ENCODE measurements at places on chromosomes 7 and 10. TPM values are rescaled to one million over a fixed set of nuclear protein-coding genes. Genes with fewer than 3 reads are reported as not detected.

DNA sequence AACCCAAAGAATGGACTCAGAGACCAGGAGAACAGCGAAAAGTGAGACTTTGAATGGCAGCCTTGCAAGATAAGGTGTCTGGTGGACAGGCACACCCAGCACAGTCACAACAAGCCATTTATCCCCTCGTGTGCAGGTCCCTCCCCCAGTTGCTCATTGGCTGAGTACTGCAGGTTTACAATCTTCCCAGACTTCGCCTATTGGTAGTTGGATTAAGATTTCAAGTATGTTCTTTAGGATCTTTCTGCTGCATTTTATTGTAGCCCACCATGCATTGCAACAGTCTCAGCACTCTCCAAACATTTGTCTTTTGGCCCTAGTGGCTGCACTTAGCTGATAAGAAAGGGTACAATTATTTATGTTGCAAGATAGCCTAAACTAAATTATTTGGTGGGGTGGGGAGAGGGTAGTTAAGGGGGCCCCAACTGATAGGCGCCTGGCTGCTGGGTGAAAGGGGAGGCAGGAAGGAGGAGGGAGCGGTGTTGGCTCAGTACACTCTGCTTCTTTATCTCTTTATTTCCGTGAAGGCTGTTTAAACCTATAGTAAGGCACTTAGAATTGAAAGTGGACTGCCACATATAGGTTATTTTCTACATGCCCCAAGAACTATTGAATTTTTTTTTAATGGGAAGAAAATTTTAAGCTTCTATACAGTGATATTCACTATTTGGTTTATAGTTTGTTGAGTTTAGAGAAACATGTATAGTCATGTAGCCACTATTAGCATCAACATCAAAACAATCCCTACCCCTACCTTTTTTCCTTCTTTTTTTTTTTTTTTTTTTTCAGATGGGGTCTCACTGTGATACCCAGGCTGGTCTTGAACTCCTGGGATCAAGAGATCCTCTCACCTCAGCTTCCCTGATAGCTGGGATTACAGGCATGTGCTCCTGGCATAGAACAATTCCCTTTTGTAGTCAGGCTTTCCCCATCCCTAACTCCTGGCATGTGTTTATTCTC, 54.2 kb downstream of the GUSB start:
- no peak for DNase-seq

DNA sequence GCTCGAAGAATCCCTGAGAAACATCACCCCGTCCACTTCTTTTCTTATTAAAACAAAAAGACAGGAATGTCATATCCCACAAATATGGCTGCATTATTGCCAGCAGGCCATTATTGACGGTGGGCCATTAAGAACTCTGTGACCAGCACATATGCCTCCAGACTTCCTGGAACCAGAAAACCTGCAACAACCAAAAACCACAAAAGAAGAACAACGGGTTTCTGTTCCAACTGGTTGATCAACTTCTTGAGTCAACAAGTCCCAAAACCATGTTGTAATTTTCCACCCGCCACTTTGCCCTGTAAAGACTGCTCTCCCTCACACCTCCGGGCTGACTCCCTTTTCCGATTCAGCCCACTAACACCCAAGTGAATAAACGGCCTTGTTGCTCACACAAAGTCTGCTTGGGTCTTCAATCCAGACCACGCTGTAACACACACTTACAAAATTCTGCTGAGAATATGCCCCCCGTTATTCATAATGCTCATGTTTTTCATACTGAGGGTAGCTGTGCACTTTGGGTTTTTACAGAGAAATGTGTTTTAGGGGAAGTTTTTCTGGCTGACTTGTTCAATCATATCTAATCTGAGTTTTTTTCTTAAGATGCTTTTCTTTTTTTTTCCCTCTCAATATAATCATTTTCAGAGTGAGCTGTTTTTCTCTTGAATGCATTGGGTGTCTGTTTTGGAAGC, 20.7 kb downstream of the ZNF107 start:
- DNase-seq: no peak

Gene TBC1D12
- total RNA-seq: 57.5 TPM

Gene TRPV5
- total RNA-seq: not detected

Gene BTBD16
- total RNA-seq: not detected

DNA sequence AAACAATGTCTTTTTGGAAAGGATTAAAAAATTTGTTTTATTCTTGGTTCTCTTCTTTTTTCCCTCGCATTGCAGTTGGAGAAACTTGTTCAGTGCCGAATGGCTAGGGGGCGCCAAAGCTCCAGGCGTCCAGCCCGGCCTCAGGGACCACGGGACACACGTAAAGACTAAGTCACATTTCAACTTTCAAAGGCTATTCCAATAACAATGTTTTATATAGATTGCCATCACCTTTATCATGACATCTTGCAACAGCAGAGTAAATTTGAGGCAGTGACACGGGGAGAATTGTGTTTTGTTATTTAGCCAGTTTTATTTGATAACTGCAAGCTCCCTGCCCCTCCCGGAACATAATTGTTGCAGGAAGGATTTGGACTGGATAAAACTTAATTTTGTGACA, 2.2 kb upstream of the IGFBP3 start:
- DNase-seq: no peak

DNA sequence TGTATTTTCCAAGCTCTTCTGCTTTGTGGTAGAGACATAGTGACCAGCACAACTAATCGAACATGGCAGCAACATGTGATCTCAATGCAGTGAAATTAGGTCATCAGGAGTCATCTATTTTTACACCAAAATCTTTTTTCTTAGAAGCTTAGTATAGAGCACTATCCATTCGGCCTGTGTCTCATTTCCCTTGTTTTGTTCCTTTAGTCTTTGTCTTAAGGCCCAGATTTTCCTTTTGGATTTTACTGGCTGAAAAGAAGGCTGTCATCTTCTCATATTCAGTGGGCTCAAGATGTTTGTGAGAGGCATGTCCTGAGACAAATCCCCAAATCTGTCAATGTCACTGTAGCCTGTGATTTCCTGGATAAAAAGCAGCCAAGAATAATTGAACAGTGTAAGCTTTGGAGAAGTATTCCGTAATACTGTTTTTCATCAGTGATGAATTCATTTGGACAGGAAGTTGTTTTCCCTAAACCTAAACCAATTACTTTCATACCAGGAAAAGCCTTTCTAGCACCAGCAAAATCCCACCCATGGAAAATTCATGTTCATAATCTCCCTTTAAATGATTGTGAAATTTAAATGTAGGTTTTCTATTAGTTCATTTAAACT, 55.2 kb downstream of the MAGI2 start:
- DNase-seq: no peak
